Left renal cortex interstitium (tissue), 4 donors: ENCODE measurements at places on chromosomes 2 and 18. TPM values are rescaled to one million over a fixed set of nuclear protein-coding genes. Genes with fewer than 3 reads are reported as not detected.

Gene M1AP
- polyA plus RNA-seq = 0.87 TPM

DNA sequence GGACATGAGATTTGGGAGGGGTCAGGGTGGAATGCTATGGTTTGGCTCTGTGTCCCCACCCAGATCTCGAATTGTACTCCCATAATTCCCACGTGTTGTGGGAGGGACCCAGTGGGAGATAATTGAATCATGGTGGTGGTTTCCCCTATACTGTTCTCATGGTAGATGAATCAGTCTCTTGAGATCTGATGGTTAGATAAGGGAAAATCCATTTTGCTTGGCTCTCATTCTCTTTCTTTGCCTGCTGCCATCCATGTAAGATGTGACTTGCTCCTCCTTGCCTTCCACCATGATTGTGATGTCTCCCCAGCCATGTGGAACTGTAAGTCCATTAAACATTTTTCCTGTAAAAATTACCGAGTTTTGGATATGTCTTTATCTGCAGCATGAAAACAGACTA lies 80.9 kb upstream of the GALNT5 start:
- no peak for DNase-seq

Gene LRRC30
- 1.2 TPM for polyA plus RNA-seq

Gene TTR
- polyA plus RNA-seq = 0.49 TPM

DNA sequence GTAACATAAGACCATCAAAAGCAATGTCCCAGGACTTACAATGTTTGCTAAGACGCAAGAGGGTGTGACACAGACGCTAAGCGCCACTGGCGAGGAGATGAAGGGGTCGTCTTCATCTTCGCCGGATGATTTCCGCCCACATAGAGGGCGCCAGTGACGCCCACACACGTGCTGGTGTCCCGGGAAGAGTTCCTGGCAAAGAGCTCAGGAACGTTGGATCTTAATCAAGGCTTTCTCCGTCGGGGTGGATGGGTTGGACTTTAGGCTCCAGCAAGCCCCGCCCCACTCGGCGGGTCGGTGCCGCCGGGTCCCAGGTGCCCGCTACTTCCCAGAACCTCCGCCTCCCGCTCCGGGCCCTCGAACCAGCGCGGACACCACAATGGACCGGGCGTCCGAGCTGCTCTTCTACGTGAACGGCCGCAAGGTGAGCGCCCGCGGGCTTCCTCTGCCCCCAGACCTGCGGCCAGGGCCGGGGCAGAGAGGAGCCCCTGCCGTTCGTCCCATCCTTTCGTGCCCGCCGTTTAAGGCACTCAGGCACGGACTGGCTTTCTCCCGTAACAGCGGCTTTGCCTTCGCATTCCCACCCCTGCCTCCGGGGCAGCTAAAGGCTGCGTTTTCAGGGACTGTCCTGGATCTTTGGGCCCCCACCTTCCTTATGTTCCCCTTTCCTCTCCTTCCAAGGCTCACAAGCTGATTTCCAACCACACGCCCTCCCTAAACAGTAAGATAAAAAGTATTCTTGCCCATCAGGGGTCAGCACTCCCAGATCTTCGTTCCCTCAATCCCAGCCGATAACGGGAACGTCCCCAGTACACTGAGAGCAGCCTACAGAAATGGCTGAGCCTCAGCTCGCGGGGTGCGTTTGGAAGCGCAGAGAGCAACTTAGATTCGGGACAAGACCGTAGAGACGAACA lies at the start of gene AOX1:
TSS of gene AOX1 (plus strand) at position 285 of the 914 bp plus-strand sequence. CDS start at position 380, 95 bp downstream.
- peak; percentile 44 for DNase-seq

DNA sequence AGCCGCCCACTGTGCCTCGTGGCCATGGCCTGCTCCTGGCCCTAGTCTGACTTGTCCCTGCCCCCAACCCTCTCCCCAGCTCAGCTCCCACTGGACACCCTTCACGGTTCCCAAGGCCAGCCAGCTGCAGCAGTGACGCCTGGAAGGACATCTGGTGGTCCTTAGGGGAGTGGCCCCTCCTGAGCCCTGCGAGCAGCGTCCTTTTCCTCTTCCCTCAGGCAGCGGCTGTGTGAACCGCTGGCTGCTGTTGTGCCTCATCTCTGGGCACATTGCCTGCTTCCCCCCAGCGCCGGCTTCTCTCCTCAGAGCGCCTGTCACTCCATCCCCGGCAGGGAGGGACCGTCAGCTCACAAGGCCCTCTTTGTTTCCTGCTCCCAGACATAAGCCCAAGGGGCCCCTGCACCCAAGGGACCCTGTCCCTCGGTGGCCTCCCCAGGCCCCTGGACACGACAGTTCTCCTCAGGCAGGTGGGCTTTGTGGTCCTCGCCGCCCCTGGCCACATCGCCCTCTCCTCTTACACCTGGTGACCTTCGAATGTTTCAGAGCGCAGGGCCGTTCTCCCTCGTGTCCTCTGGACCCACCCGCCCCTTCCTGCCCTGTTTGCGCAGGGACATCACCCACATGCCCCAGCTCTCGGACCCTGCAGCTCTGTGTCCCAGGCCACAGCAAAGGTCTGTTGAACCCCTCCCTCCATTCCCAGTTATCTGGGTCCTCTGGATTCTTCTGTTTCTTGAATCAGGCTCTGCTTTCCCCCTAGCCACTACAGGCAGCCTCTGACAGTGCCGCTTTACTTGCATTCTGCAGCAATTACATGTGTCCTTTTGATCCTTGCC lies 35.8 kb downstream of the ANO7 start:
- DNase-seq = no peak

GRCh38 chr2:72722492-72723070 lies 103.3 kb downstream of the EXOC6B start:
- no peak for DNase-seq

DNA sequence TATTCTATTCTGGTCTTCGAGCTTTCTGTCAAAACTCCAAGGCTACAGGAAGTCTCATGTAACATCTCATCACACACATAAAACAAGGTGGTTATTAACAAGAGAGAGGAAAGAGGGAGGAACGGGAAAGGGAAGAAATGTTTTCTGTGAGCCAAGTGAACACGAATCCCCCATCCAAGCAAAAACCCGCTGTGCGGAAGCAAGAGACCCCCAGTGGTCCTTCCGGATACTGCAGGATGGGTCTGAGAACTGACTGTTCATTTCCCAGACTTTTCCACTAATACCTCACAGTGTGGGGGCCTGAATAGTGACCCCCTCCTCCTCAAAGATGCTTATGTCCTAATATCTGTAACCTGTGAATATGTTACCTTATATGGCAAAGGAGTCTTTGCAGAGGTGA lies 19.0 kb upstream of the DIPK1C start:
- no peak for DNase-seq

DNA sequence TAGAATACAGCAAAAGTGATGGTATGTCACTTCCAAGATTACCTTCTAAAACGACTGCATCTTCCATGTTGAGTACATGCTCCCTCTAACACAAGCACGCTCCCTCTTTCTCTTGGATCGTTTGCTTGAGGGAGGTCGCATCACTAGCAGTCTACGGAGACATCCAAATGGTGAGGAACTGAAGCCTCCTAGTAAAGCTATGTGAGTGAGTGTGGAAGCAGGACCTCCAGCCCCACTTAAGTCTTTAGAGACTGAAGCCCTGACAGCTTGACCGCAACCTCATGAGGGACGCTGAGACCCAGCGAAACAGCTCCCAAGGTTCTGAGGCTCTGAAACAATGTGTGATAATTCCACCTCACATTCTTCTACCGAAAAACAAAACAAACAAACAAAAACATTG lies 486.7 kb upstream of the GCFC2 start:
- no peak for DNase-seq

GRCh38 chr2:205011031-205011430 lies 465.8 kb downstream of the PARD3B start:
- DNase-seq = no peak

DNA sequence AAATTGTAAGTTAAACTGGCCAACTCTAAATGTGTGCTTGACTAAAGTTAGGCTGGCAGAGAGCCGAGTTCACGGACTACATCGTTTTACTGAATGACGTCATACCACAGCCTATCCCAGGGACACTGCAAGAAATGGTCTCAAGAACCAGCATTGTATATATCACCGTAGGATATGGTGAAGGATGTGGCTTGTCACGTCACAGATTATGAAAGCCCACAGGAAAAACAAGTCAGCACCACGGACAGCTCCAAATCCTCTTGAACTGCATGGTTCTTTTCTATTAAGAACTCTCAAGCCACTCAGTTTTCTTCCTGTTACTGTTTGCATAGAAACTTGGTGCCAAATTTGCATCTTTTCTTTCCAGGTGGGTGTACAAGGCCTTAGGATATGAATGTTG lies 85.1 kb upstream of the ACAA2 start:
- peak; percentile 21 for DNase-seq

DNA sequence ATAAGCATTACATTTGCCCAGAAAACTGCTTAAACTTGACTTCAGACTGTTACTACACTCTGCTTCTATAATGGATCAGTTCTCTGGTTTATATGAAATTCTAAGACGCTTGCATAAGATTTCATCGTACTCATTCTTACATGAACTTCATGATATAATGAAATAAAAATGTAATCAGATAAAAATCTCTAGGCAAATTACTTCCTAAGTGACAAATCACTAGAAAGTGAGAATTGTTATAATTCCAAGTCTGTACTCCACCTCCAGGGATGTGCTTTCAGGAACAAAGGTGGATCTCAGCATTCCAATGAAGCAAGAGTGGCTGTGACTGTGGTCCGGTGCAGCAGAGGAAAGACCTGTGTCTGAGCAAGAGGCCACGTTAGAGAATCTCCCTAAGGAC lies 226.2 kb downstream of the PIEZO2 start:
- no peak for DNase-seq

Gene CD226
- 2.1 TPM for polyA plus RNA-seq

DNA sequence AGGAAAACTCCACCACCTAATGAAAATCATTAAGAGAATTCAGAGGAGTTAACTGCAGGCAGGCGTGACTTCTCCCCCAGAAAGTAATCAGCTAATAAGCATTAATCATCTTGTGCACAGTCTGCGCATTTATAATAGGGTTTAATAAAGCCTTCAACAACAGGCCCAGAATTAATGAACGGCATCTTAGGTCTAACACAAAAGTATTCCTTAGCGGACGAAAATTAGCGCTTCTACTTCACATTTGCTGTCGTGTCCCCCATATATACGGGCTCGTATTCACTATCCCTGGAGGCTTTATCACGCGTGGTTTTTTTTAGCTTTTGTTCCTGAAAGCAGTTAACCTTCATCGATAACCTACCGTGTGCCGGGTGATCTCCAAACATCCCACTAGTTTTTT lies 1.8 kb downstream of the ATP8B1 start:
- DNase-seq = no peak

Gene CD28
- 0.98 TPM for polyA plus RNA-seq

DNA sequence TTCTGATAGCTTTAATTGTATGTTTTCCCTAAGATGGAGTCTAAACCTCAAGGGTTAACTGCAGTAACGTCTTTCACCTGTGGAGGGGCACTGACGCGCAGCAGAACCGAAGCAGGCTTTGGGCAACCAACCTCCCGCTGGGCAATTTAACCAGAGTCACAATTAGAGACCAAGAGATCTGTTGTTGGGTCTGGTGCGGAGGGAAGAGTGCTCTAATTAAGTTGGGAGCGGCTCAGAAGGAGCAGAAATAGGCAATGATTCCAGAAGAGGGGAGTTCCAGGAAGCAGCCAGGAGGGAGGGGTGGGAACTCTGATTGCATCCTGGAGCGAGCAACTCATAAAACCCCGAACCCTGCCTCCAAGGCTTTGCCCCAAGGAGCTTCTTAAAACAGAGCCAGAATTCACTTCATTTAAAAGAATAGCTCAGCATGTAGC lies 245.8 kb downstream of the PAX3 start:
- DNase-seq = no peak

Gene FN1
- polyA plus RNA-seq = 365 TPM

- DNase-seq = no peak
Observed at GRCh38 chr18:4020026-4020425, 435.1 kb downstream of the DLGAP1 start.

DNA sequence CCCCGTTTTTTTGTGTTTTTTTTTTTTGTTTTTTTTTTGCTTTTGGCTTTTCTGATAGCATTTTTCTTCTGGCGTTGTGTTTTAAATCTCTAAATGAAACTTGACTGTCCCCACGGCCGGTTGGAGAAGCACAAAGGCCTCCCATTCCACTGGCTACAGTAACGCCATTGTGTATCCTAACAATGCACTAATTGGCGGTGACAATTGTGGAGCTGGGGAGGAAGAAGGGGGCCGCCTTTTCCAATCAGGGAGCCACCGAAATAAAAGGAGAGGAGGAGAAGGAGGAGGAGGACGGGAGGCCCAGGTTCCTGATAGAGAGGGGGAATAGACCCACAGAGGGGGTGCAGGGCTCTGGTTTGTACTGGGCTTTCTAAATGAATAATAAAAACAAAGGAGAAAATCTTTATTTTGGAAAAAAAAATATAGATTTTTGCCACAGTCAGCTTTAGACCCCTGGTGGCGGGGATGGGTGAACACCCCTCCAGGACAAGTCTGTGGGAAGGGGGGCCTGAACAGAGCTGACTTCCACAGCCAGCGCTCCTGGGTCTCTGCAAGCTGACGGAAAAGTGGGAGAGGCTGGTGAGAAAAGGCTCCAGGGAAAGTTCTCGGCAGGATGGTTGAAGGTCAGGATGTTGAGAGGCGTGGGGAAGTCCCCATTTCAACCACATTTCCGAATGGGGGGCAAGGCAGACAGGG lies 43.7 kb upstream of the FZD5 start:
- DNase-seq = no peak

DNA sequence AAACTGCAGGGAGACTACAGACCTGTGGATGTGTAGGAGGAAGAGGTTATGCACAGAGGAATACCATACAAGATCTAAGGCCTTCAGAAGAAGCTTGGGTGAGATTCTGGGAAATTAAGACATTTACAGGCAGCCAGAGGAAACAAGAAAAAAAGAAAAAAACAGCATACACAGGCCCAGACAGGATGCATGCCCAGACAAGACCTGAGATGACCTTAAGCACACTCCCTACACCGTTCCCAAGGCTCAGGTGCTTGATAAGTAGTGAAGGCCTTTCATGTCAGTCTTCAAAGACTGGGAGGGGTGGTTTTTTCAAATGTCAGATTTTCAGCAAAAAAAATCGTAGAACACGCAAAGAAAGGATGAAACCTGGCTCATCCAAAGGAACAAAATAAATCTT lies 83.0 kb downstream of the CCDC138 start:
- no peak for DNase-seq

Gene RFX8
- 0.73 TPM for polyA plus RNA-seq

- no peak for DNase-seq
Observed at GRCh38 chr2:101341421-101341820, 32.9 kb upstream of the RNF149 start.
